ENCODE measurements at places on chromosomes 4 and X.

DNA sequence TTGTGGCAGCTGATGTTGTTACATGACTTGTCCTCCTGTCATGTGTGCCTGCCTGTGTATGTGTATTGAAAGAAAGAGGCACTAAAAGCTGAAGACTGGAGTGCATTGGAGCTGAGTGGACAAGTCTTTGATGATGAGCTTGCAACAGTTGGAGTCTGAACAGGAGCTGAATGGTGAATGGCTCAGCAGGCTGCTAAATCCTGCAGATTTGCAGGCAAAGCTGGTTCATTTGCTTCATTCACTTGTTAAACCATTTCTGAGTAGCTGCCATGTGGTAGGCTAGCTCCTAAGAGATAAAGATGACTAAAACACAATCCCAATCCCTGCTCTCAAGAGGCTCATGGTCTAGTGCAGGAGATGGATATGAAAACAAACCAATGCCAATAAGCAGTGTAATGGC is 217.3 kb downstream of the CHRDL1 start:
- no peak for DNase-seq

DNA sequence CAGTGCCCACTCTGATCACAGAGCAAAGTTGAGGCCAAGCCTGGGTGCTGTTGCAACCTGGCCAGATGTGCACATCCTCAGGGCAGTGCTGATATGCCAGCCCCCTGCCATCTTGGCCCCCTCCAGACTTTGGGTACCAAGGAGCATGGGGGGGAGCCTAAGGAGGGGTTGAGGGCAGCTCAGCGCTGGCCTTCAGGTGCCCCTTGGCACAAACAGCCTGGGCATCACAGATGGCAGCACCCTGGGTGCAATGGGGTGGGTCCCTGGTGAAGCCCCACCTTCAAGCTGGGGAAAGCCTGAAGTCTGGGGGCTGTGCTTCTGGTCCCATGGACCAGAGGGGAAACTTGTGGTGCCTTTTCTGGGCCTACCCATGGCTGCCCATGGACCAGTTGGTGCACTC is 163.0 kb downstream of the FAM47A start:
- no peak for DNase-seq

DNA sequence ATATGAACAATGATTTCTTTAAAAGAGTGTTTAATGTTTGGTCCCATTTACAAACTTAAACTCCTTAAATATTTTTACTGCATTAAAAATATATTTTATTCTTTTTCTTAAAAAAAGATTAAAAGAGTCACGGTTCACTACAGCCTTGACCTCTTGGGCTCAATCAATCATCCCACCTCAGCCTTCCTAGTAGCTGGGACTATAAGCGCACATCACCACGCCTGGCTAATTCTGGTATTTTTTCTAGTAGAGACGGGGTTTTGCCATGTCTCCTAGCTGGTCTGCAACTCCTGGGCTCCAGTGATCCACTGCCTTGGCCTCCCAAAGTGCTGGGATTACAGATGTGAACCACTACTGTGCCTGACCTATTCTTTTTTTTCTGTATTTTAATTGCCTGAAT is 104.7 kb upstream of the TLR2 start:
- DNase-seq, result no peak

GRCh38 chr4:87220094-87220822 is at the start of gene KLHL8:
TSS of gene KLHL8 (minus strand) at chr4:87220618. CDS start at chr4:87195539, 25,079 bp downstream.
- DNase-seq, result peak; percentile 89

GRCh38 chr4:7094916-7095315 is 27.1 kb upstream of the GRPEL1 start:
- DNase-seq, result no peak

DNA sequence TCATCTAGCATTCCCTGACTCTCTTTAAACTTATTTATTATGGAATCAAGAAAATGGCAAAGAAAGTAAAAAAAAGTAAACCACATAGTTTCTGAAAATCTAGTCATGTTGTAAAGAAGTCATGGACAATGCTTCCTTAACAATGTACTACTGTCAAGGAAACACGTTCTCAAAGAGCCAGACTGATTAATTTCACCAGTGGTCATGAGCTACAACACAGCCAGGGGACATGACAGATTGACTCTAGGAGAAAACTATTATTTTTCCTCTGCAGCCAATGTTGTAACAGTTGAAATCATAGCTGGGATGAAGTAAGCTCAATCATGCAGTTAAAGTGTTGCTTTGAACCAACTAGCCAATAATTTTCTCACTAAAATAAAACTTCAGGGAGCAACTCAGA is 109.2 kb downstream of the MAPK10 start:
- DNase-seq, result no peak

DNA sequence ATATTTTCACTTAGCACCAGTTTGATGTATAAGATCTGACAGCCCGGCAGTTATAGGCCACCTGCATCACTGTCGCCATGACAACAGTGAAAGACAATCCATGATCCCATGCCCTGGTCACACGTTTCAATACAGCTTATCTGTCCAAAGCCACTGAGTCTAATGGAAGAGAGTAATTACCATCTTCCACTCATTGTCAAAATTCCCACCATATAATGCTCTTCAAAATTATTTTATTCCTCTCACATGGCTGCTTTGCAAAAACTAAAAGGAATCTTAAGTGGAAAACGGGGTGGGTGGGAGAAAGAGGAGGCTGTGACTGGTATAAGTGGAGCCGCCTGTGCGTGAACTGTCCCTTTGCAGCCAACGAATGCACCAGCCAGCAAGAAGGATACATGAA is 44.2 kb downstream of the MAML3 start:
- DNase-seq, result no peak

DNA sequence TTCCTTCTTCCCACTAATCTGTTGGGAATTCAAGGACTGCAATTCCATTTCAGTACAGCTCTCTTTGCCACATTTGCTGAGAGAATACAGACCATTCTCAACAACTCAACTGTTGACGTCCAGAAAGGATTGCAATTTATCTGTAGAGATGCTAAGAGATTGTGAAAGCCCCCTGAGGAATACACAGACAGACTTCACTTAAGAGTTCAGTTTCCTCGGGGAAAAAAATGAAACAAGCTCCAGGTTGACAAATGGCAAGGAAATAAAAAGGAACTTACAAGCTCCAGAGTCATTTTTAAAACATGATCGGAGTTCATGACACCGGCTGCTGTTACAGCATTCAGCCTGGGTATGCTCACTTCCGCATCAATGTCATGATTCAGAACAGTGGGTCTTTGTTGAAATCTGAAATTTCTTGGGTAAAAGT is 13.8 kb downstream of the TLR10 start:
- DNase-seq, result no peak

DNA sequence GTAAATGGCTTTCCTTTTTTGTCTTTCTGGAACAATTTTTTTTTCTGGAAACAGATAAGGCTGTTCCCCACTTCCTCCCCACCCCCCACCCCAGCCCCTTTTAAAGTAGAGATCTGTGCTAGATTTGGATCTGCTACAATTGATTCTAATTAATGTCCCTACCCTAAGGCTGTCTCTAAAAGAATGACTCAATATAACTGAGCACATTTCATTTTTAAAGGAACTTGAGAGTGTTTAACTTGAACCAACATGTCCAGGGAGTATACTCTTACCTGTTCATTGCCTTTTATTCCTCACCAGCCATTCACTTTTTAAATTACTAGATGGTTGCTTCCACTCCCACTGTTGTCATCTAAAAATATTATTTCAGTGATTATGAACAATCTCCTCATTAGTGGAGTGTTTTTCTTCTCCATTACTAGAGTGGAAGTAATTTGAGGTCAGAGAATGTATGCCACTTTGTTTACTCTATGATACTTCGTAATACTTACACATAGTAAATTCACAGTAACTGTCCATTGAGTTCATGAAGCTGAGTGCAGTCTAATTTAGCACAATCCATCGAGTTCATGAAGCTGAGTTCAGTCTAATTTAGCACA is 14.1 kb upstream of the CNOT6L start:
- no peak for DNase-seq

DNA sequence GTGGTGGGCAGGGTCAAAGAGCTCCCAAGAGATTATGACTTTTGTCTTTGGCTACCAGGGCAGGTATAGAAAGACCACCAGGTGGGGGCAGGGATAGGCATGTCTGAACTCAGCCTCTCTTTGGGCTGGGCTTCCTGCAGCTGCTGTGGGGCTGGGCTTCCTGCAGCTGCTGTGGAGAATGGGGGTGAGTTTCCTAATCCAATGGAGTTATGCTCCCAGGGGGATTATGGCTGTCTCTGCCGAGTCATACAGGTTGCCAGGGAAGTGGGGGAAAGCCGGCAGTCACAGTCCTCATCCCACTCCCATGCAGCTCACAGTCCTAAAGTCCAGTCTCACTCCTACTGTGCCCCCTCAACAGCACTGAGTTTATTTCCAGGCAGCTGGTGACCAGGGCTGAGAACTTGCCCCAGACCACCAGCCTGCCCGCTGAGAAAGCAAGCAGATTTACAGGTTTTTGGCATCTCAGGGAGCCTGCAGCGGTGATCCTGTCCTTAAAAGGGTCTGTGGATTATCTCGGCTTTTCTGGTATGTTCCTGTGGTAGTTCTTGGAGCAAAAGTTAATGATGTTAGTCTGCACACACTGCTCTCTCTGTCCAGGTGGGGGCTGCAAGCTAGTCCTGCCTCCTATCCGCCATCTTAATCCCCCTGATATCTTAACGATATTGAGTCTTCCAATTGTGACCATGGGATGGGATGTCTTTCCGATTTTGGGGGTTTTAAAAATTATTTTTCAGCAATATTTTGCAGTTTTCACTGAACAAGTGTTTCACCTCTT is 133.4 kb downstream of the RTL9 start:
- no peak for DNase-seq

- peak; percentile 33 for DNase-seq
These were observed 2.3 kb upstream of the IRF2 start for GRCh38 chr4:184476695-184477094.

DNA sequence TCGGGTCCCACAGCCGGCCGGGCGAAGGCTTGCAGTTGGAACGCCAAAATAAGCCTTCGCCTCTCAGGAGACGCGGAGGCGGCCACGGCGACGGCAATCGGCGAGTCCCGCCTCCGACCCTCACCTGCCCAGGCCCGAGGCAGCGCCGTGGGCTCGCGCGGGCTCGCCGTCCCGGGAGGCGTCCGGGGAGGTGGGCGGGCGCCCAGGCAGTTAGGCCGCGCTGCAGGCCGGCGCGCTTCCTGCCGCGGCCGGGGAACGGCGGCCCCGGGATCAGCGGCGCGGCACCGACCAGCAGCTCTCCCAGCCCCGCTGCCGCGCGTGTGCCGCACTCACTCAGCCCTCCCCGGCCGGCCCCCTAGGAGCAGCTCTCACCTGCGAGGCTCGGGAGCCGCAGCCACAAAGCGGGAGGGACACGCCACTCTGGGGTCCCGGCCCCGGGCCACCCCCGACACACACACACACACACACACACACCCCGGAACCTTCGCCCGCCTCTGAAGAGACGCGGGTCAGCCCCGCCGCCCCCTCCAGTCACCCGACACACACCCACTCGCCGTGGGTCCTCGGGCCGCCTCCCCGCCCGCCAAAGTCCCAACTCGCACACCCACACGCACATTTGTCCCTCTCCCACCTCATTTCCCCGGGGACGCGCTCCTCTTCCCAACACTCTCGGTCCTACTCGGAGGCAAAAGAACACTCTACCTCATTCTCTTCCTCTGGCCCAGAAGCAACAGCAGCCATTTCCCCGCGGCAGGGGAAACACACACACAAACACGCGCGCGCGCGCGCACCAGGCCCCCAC is at the start of gene CNOT6L:
TSS of gene CNOT6L (minus strand) at position 767 of the 802 bp plus-strand sequence. CDS start at position 707, 60 bp downstream.
- DNase-seq, result peak; percentile 65

- no peak for DNase-seq
These were observed 54.6 kb upstream of the EOLA2 start for GRCh38 chrX:149992918-149993317.

GRCh38 chr4:184599492-184600135 is 49.6 kb downstream of the CASP3 start:
- no peak for DNase-seq

Data from hippocampal formation (tissue), 2 donors.